ENCODE measurements at places on chromosomes 7 and 10.
A peak's percentile ranks its signal among the peaks of the same experiment; 100 is the strongest.

DNA sequence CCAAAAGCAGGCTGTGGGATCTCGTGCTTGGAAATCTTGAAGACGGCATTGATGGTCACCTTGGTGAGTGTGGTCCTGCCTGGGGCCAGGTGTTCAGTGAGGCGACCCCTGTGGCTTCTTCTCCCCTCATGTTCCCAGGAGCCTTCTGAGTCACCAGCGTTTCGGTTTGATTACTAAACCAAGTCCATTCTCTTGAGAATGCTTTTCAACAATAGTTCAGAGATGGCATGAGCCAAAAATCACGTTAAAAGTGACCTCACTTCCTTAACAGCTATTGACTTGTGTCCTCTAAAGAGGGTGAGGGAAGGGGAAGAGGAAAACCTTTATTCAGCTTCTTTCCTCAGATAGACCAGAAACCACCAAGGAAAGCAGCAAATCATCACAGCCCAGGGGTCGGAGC is 315.2 kb downstream of the GATA3 start:
- no peak for DNase-seq
- H3K4me1 ChIP-seq: no peaks in the 10 kb centered on the region
- H3K27me3 ChIP-seq: no peaks in the 10 kb centered on the region
- no peak overlapping the region for H3K4me3 ChIP-seq

DNA sequence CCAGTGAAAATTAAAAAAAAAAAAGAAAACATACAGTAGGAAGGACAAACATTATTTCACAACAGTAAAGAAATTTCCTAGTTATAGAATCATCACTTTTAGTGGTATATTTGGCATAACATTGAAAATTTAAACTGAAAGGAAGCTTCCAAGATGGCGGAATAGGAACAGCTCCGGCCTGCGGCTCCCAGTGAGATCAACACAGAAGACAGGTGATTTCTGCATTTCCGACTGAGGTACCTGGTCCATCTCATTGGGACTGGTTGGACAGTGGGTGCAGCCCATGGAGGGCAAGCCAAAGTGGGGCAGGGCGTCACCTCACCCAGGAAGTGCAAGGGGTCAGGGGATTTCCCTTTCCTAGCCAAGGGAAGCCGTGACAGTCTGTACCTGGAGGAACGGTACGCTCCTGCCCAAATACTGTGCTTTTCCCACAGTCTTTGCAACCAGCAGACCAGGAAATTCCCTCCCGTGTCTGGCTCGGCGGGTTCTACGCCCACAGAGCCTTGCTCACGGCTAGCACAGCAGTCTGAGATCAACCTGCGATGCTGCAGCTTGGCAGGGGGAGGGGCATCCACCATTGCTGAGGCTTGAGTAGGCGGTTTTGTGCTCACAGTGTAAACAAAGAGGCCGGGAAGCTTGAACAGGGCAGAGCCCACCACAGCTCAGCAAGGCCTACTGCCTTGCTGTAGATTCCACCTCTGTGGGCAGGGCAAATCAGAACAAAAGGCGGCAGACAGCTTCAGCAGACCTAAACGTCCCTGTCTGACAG is 19.4 kb downstream of the PON3 start:
- H3K27ac ChIP-seq: peak overlapping the region; percentile 28
- no peaks in the 10 kb centered on the region for H3K4me1 ChIP-seq
- H3K4me3 ChIP-seq: no peak overlapping the region
- H3K27me3 ChIP-seq: no peaks in the 10 kb centered on the region
- no peak for DNase-seq
- H3K36me3 ChIP-seq: no peaks in the 10 kb centered on the region

- H3K27ac ChIP-seq: no peak overlapping the region
- peaks cover 6% of the 10 kb centered on the region for H3K4me1 ChIP-seq
- no peaks in the 10 kb centered on the region for H3K36me3 ChIP-seq
- no peak for DNase-seq
- H3K4me3 ChIP-seq: no peak overlapping the region
- no peaks in the 10 kb centered on the region for H3K27me3 ChIP-seq
These were observed 261.0 kb downstream of the WDR11 start for GRCh38 chr10:121112136-121112535.

GRCh38 chr10:94383530-94383929 is 18.8 kb upstream of the TBC1D12 start:
- H3K4me3 ChIP-seq: no peak overlapping the region
- H3K36me3 ChIP-seq: no peaks in the 10 kb centered on the region
- H3K27ac ChIP-seq: no peak overlapping the region
- no peak for DNase-seq
- H3K4me1 ChIP-seq: no peaks in the 10 kb centered on the region

GRCh38 chr10:69096045-69096444 is 8.1 kb downstream of the SRGN start:
- no peaks in the 10 kb centered on the region for H3K36me3 ChIP-seq
- H3K4me3 ChIP-seq: no peak overlapping the region
- H3K27me3 ChIP-seq: no peaks in the 10 kb centered on the region
- no peak overlapping the region for H3K27ac ChIP-seq
- H3K4me1 ChIP-seq: peaks cover 4% of the 10 kb centered on the region

DNA sequence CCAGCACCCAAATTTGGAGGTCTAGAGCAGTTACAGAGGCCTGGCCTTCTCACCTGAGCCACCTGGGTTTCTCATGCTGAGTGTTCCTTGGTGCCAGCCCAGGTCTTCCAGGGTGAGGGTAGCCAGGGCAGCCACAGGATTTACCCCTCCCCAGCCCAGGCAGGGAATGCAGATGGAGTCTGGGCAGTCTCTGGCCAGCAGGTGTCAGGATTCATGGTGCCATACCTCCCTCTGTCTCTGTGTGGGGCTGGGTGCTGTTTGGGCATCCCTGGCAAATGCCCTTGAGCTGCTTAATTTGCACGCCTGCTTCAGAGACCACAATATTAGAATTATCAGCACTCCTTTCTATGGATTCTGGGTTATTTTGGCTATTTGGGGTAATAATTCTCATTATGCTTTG is 246.7 kb downstream of the GFRA1 start:
- DNase-seq: no peak
- H3K4me1 ChIP-seq: no peaks in the 10 kb centered on the region
- H3K36me3 ChIP-seq: no peaks in the 10 kb centered on the region
- no peak overlapping the region for H3K27ac ChIP-seq
- no peak overlapping the region for H3K4me3 ChIP-seq
- no peaks in the 10 kb centered on the region for H3K27me3 ChIP-seq
